NCI-H460 (cell line): ENCODE measurements at places on chromosomes 3 and 15.

- no peak for DNase-seq
These were observed 279.4 kb upstream of the TLE3 start for GRCh38 chr15:70376929-70377691.

DNA sequence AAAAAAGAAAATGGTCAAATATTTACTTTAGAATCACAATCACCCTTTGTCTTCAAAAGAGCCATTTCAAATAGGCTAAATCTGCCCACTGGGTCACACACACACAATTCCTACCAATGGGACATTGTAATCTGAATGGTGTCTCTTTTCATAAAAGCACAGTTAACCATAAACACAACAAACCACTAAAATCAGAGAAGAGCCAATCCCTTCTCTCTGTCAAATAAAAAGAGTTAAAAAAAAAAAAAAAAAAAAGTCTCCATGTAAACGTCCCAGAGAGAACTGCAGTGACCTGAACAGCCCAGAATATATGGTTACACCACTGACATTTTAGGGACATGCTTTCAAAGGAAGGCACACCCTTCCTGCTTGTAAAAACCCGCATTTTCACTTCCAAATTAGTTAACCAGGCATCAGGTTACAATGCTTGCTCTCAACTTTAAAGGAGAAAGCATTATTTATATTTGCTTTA is 63.7 kb downstream of the PRICKLE2 start:
- DNase-seq: no peak

GRCh38 chr3:183576487-183577107 is 21.1 kb upstream of the KLHL6 start:
- DNase-seq: no peak

DNA sequence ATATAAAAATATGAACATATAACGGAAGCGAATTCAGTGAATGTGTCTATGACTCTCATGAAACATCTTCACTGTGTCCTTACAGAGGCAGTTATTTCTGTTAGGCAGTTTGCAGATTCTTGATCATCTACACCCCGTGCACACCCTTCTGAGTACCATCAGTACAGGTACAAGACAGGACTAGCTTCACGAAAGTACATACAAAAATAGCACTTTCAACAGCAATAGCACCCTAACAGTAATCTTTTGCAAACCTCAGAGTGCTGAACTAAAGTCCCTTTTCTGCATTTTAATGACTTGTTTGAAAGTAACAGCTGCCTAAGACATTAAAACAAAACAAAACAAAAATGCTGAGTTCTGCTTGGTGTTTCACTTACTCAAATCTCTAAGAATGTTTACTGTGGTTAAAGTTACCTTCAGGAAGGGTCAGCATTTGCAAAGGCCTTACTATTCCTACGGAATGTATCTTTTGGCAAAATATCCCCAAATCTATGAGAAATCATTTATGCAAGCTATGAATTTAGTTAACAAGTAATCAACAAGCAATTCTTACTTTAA is 104.1 kb downstream of the CNTN3 start:
- DNase-seq: no peak

DNA sequence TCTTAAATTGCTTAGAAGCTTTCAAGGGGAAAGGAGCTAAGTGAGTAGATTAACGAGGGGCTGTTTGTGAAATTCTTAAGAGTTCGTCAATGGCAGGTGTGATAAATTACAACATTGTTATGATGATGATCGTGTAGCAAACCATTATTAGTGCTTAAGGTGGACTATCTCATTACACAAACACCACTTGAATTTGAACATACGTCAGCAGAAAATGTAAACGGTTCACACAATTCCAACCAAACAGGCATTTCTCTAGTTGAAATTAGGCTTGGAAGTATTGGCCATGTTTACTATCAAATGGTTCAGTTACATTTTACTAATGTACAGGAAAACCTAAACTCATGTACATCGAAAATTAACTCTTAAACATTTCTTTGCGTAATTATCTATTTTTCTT is 102.8 kb downstream of the PYDC2 start:
- DNase-seq: no peak

DNA sequence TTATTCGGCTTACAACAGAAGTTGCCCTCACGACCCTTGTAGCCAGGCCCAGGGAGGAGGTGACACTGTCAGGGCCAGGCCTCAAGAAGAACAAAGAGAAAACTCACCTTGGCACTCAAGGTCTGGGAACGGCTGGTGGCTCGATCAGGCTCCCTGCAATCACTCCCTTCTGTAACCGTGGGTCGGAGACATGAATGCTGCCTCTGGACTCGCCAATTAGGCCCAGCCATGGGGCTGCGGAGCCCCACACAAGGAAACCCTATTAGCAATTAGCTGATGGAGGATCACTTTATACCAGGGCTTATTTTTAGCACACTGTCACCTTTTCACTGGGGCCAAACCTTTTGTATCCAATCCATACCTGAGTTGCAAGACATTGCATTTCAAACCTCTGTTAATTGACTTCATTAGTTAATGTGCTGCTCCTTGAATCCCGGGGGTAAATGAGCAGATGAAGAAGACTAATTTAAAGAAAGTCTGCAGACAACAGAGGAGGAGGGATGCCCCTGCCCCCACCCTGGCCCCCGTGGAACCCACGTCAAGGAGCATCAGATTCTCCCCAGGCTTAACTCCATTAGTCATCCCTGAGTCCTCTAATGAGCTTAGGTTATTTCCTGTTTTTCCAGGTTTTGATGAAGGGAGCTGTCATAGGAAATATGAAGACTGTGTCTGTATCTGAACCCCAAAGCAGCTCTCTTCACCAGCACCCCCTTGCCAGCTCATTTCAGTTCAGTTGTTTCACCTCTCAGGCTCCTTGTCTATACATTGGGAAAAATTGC is 255.3 kb downstream of the RORA start:
- DNase-seq: no peak

DNA sequence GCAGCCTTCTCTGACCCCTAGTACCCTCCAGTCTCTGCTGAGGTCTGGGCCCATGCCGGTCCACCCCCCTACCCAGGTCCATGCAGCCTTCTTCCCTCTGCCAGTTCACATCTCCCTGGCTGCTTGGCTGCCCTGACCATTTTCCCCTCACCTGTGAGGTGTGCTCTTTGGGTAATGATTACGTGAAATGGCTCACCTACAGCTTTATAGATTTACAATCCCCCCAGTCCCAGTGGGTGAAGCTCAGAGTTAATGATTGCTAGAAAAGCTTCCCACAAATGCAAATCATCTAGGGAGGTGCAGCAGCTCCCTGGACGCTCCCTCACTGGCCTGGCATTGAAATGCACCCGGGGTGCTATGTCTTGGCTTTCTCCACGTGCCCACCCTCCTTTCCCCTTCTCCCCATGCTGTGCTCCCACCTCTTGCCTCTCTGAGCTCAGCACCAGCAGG is 18.7 kb downstream of the PAQR5 start:
- DNase-seq: no peak
